ENCODE measurements at places on chromosomes 2 and 18.

GRCh38 chr2:207600231-207600630, 25.0 kb downstream of the METTL21A start:
- no peak for DNase-seq

DNA sequence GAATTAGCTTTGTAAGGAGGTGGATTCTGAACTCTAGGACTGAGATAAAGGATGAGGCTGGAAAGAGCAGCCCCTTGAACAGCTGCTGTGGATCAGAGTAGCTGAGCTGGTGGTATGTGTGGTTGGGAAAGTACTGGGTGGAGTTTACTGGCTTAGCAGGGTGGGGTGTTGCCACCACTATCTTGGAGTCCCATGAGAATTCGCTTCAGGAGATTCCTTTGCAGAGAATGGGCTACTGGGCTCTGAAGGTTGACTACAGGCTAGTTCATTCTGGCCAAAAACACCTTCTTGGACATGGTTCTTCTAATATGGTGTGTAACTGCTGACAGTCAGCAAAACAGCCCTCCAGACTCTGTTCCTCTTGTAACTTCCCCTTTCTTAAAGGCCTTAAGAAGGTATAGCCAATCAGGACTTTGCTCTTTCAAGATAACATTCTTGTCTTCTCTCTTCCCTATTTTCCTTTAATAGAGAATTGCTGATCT, 52.7 kb downstream of the TET3 start:
- no peak for DNase-seq

GRCh38 chr2:70141212-70141901, 49.5 kb downstream of the C2orf42 start:
- DNase-seq = peak; percentile 50

DNA sequence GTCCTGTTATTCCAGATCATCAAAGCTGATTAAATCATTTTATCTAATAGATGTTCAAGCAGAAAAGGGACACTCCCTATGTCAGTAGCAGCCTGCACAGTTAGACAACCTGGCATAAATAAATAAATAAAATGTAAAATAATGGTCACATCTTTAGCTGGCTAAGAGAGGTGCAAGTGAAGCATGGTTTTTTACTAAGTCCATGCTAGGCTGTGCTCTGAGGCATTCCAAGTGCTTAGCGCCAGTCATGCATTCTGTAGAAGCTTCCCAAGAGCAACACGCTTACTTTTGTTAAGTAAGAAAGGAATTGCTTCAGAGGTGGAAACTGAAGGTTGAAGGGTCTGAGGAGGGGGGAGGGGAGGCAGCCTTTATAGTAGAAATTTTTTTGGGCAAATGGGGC, 351.2 kb downstream of the CDH2 start:
- DNase-seq = no peak

GRCh38 chr2:9958057-9958456, 6.6 kb downstream of the GRHL1 start:
- DNase-seq = no peak

DNA sequence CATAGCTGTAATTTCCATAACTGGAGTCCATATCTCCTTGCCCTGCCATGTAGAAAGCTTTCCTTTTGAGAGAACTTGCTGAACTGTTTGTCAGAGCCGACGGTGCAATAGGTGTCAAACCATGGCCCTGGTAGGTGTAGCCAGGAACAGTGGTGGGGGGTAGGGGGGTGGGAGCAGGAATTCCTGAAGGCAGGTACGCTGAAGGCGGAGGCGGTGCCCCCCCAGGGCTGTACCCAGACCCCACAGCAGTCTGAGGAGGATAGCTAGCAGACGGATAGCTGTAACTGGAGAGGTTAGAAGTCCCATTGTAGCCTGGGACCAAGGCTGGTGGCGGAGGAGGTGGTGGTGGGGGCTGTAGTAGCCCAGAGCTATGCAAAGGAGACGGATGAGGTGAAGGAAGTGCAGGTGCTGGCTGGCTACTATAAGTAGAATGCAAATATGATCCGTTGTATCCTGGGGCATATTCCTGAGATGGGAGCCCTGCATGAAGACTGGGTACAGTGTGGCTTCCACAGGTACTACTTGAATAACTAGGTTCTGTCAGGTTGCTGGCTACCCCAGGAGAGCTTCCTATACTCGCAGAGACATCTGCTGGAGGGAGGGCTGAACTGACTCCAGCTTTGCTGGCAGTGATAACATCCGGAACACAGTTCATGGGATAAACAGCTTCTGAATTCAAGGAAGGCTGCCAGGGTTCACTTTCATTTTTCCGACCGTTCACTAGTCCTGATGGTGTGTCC, 124.8 kb downstream of the FIGN start:
- DNase-seq = no peak

DNA sequence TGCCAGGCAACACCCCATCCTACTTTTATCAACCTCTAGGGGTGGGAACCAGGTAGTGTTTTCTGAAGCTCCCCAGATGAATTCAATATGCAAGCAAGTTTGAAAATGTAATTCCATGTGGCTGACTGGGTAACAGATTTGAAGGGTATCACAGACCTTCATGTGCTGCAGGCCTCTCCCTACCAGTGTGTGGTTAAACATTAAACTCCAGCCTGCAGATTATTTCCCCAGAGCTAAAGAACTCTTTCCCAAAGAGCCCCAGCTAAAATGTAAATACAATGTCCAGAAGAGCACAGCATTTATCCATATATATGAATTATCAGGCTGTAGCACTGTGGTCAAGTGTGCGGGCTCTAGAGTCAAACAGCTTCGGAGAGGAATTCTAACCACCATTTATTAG, 134.1 kb downstream of the MYO5B start:
- DNase-seq = no peak

- DNase-seq = no peak
Measured at GRCh38 chr2:218066926-218067515, 2.0 kb upstream of the RUFY4 start.

GRCh38 chr2:190653231-190653630, 4.3 kb downstream of the NAB1 start:
- DNase-seq = no peak

- DNase-seq = no peak
Measured at GRCh38 chr18:56312551-56313335, 325.6 kb downstream of the TXNL1 start.

GRCh38 chr2:51597086-51597485, 565.2 kb upstream of the NRXN1 start:
- DNase-seq = no peak

- peak; percentile 18 for DNase-seq
Measured at GRCh38 chr2:63050334-63051041, at the start of gene OTX1. Gene OTX1 (plus strand): TSS chr2:63050830. CDS start chr2:63052991, 2,161 bp downstream.

DNA sequence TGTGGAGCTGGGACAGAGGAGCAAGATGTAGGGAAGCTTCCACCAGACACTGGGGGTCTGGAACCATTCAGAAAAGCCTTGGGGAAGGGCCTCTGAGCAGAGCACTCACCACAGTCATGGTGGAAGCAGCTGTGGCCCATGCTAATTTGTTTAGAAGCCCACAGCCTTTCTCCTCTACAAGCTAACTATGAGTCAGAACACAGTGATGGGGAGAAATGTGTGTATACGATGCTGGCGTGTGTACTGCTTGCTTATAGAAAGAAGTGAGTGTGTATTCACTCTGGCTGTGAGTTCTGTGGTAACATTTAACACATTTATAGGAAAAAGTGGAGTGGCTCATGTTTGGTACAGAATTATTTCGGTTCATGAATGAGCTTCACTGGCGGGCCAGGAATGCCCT, 157.0 kb upstream of the ACAA2 start:
- DNase-seq = no peak

GRCh38 chr2:54955358-54956110, 94.7 kb downstream of the RTN4 start:
- no peak for DNase-seq

- no peak for DNase-seq
Measured at GRCh38 chr18:79000997-79001396, 21.4 kb downstream of the SALL3 start.

- no peak for DNase-seq
Measured at GRCh38 chr18:31626409-31626808, 34.7 kb downstream of the TTR start.

- peak; percentile 55 for DNase-seq
Measured at GRCh38 chr2:241636182-241637017, 558 bp downstream of the THAP4 start.

DNA sequence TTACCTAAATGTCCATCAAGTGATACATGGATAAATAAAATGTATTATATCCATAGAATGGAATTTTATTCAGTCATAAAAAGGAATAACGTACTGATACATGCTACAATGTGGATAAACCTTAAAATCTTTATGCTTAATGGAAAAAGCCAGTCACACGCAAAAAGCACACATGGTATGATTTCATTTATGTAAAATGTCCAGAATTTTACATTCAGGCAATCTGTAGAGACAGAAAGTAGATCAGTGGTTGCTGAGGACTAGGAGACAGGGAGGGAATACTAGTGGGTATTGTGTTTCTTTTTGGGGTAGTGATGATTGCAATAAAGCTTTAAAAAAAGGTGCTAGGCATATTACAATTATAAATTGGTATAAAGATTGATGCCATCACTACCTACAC, 30.7 kb upstream of the CD302 start:
- DNase-seq = no peak

DNA sequence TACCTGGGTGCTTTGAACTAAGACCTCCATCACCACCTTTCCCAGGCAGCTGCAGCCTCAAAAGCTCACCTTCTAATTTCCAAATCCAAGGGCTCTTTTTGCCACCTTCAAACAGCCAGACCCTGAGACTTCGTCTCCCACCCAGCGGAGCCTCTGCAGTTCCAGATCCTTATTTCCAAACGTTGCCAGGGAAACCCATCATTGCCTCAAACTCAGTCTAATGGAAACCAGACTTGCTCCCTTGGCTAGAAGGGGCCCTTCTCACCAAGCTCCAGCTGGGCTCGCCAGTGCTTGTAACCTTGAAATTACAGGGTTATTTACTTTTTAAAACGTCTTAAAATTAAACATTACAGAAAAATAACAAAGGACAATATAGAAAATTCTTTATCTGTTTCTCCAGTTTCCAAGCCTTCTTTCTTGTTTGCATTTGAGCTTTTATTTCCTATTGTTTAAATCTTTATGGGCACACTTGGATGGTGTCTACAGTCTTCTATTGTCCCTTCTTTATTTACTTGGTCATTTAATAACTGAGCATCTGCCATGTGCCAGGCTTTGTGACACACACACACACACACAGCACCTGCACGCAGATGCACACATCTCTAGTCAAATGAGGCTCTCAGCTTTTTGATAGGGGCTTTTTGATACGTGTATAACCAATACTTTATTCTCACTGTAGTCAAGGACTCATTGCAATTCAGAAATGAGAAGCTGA, 36.1 kb downstream of the TRPM8 start:
- no peak for DNase-seq

DNA sequence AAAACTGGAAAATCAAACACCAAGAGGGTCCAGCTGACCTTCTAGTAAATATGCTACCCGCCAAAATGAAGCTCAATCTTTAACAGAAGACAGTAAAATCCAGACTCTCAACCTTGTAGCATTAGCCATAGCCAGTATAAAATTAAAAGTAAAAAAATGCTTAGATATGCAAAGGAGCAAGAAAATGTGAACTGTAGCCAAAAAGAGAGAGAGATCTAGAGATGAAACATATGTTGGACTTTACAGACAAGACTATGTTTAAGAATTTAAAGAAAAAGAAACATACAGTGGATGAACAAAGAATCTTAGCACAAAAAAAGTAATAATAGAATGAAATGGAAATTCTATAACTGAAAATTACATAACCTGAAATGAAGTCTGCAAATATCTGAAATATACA, 344.5 kb downstream of the LRATD1 start:
- no peak for DNase-seq

- DNase-seq = no peak
Measured at GRCh38 chr2:198700319-198700718, 757.4 kb downstream of the SATB2 start.

- DNase-seq = no peak
Measured at GRCh38 chr2:100429726-100430125, 12.3 kb upstream of the CHST10 start.

DNA sequence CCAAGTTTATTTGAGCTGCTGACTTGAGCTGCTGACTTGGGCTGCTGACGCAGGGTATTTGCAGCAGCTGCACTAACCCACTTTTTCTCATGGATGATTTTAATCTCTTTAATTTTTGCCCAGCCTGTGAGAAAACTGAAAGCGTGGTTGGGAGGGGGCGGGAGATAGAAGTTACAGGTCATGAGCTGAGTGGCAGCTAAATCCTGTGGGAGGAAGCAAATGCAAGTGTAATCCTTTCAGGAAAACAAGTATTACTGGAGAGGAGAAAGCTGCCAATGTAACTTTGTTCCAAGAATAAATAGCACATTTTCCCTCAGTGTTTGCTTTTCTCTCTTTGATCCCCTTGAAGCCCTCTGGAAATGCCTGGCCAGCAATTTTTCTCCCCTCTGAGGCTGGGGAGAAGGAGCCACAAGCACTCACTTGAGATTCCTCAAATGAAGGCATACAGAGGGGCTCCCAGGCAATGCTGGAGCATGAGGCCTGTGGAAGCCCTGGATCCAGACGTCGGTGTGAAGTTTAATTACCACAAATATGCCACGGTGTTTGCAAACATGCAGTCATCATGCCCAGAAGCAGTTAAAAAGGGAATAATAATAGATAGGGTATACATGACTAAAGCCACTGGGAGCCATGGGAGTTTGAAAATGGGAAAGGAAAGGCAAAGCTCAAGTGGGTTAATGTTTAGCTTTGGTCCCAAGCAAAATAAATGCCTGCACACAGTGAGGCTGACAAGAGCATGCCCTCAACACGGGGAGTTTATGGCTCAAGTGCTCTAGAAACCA, 10.4 kb upstream of the EVA1A start:
- no peak for DNase-seq

DNA sequence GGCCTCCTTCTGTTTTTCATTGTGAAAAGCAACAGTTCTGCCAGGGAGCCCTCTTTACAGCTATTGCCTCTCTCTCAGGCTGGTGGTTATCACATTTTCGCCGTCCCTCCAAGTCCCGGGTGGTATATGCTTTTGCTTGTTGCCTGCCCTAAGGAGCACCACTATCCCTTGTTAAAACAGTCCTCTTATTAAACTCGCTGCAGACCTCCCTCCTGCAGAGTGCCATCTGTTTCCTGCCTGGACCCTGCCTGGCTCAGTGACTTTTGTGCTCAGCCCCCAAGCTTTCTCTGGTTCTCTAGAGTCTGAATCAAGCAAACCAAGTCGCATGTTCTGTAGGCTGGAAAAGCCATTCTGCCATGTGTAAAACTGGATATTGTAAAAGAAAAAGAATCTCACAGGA, 72.1 kb upstream of the FHL2 start:
- no peak for DNase-seq

GRCh38 chr18:70089858-70090257, 115.6 kb downstream of the RTTN start:
- DNase-seq = no peak

GRCh38 chr18:34354351-34354750, 129.6 kb upstream of the NOL4 start:
- no peak for DNase-seq

DNA sequence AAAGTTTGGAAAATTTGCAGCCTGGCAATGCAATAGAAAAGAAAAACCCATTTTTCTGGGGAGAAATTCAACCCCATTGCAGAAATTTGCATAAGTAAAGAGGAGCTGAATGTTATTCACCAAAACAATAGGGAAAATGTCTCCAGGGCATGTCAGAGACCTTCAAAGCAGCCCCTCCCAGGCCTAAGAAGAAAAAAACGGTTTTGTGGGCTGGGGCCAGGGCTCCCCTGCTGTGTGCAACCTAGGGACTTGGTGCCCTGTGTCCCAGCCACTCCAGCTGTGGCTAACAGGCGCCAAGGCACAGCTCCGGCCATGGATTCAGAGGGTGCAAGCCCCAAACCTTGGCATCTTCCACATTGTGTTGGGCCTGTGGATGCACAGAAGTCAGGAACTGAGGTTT, 224.5 kb downstream of the TXNL1 start:
- no peak for DNase-seq

Data from CD4-positive, CD25-positive, alpha-beta regulatory T cell (primary cell).